ENCODE measurements at places on chromosomes 11 and 22. TPM values are rescaled to one million over a fixed set of nuclear protein-coding genes. Genes with fewer than 3 reads are reported as not detected.

The KCNC1 gene
- not detected for total RNA-seq

The CARD18 gene
- total RNA-seq: not detected

The PRRG4 gene
- under 0.01 TPM for total RNA-seq

The ZP1 gene
- 0.55 TPM for total RNA-seq

The OR52B4 gene
- not detected for total RNA-seq

The FGF19 gene
- total RNA-seq: not detected

The MOV10L1 gene
- total RNA-seq: 14.8 TPM

The TRPC6 gene
- total RNA-seq: 0.09 TPM

The OR8H2 gene
- total RNA-seq: not detected

The STK33 gene
- total RNA-seq: 0.57 TPM

The GRM5 gene
- under 0.01 TPM for total RNA-seq

The TCIRG1 gene
- total RNA-seq: 110 TPM

The PKNOX2 gene
- total RNA-seq: 0.92 TPM

The CCDC89 gene
- total RNA-seq: 3.3 TPM

The LYVE1 gene
- under 0.01 TPM for total RNA-seq

The HMBS gene
- total RNA-seq: 6.7 TPM

The BCO2 gene
- 7.5 TPM for total RNA-seq

The SSH3 gene
- total RNA-seq: 10.3 TPM

The TUBA8 gene
- total RNA-seq: 0.43 TPM

The KRTAP5-10 gene
- not detected for total RNA-seq

The LRRN4CL gene
- 11.7 TPM for total RNA-seq

The SULT4A1 gene
- 0.09 TPM for total RNA-seq

The POU2AF3 gene
- total RNA-seq: 0.14 TPM

The SEC14L6 gene
- 0.18 TPM for total RNA-seq

The TRMT112 gene
- 240 TPM for total RNA-seq

The FDXACB1 gene
- total RNA-seq: 1.3 TPM

The TTC36 gene
- total RNA-seq: 0.46 TPM

The PDE2A gene
- 0.18 TPM for total RNA-seq

The TRIM49 gene
- not detected for total RNA-seq

The NCR3LG1 gene
- total RNA-seq: 5.0 TPM

The KCTD14 gene
- total RNA-seq: 0.28 TPM

The P4HA3 gene
- 35.9 TPM for total RNA-seq

The TYR gene
- total RNA-seq: not detected

The SLC2A11 gene
- total RNA-seq: 13.1 TPM

The CDC42EP1 gene
- total RNA-seq: 7.0 TPM

The PLAAT2 gene
- not detected for total RNA-seq

The FADS3 gene
- total RNA-seq: 74.4 TPM

The C1QTNF5 gene
- 17.5 TPM for total RNA-seq

The NAALAD2 gene
- total RNA-seq: 0.14 TPM

The CELSR1 gene
- 0.14 TPM for total RNA-seq

The PPME1 gene
- 20.6 TPM for total RNA-seq

The TMPRSS5 gene
- 0.14 TPM for total RNA-seq

All from smooth muscle cell of bladder (primary cell).